ENCODE measurements at places on chromosomes 12 and 14.

GRCh38 chr12:116870306-116870705 is 10.9 kb downstream of the HRK start:
- no peak for DNase-seq

DNA sequence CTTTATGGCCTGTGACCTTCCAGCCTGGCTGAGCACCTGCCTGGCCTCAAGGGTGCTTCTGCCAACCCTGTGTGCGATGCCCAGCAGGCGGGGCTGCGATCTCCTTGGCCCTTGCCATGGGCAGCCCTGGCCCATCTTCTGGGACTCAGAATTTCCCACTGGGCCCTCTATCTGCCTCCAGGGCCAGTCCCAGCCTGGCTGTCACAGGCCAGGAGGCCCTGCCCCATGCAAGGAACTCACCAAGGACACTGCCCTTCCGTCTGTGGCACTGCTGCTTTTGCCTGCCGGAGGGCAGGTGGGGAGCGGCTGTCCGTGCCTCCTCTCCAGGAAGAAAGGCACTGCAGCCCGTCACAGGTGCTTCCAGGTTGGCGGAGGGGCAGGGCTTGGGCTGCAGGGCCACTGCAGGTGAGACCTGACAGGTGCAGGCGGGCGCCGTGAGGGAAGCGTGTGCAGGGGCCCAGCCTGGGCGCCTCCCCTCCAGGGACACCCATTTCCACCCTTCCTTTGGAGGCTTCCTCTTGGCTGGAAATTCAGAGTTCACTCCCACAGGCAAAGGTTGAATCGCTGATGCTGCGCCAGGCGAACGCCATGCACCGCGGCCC is 177.8 kb downstream of the KIF26A start:
- DNase-seq: no peak

DNA sequence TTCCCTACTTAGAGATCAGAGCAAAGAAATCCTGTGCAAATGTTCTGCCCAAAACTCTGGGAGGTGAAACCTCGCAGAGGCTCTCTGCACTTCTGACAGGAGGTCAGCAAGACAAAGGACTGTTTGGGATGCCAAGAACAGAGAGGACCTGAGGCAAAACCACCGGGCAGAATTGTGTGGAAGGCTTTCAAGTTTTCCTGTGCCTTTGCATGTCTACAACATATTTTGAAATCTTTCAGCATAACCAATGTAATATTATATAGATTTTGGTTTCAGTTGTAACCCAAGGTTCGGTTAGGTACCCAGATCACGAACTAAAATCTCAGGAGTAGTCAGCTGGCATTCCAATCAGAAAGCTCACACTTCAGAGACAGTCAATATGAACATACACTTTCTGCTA is 99.4 kb upstream of the PLEKHA5 start:
- no peak for DNase-seq

DNA sequence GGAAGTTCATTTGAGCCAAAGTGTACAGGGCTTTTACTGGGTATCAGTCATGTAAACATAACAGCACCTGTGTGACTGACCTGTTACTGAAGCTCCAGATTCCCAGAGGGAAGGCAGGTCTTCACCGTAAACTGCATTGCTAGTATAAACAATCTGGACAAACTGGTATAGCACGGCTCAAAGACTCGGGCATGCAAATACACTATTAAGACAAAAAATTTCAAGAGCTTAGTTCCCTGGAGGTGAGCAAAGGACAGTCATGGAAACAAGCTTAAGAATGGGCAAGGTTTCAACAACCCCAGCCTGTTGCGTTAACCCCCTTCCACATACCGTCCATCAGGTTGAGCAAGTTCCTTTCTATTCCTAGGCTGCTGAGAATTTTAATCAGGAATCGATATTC is 9.4 kb downstream of the PARP11 start:
- DNase-seq: no peak

DNA sequence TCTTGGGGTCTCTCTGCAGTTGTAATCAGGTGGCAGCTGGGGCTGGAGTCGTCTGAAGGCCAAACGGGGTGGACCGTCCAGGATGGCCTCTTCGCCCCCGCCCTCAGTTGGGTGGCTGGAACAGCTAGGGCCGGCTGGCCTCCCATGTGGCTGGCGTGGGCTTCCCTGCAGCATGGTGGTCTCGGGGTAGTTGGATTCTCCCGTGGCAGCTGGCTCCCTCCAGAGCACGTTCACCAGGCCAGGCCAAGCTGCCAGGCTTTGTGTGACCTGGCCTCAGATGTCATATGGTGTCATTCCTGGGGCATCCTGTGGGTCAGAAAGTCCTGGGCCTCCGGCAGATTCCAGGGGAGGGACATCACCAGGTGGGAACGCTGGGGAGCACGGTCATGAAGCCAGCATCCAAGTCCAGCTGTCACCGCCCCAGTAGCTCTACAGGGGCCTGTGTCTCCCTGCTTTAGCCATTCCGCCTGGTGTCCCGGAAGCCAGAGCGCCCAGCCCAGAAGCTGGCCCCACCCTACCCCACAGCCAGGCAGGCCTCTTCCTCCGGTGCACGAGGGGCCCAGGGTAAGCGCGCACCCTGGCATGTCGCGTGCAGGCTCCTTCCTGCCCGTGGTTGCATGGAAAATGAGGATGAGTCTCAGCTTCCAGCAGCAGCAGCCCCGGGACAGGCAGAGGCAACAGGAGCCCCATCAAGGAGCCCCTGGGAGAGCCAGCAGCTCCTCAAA is 1.3 kb upstream of the NUDT14 start:
- no peak for DNase-seq

- no peak for DNase-seq
Observed at GRCh38 chr12:93019212-93019927, 90.3 kb upstream of the EEA1 start.

- DNase-seq: peak; percentile 23
Observed at GRCh38 chr14:101840649-101841369, 79.3 kb downstream of the PPP2R5C start.

- DNase-seq: no peak
Observed at GRCh38 chr12:89041078-89041477, 311.2 kb downstream of the DUSP6 start.

DNA sequence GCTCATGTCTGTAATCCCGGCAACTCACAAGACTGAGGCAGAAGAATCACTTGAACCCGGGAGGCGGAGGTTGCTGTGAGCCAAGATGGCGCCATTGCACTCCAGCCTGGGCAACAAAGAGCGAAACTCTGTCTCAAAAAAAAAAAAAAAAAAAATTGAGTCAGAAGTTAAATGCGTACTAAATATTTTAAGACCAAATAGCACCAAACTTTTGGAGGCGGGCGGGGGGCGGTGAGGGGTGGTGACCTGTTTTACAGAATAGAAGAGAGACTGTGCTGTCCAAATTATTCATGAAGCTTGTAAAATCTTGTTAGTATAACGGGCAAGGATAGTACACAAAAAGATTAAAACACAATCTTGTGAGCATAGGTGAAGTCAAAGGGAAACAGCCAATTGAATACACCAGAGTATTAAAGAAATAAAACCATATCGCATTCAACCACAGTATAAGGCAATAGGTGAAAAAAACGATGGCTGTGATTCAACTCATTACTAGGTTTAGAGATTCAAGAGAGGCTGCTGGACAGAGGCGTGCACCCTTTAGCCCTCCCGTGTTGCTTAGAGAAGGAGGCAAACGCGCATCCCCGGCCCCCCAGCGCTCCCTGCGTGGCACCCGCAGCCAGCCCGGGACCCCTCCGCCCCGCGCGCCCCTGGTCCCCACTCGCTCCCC is 571 bp downstream of the ZNF891 start:
- DNase-seq: no peak

DNA sequence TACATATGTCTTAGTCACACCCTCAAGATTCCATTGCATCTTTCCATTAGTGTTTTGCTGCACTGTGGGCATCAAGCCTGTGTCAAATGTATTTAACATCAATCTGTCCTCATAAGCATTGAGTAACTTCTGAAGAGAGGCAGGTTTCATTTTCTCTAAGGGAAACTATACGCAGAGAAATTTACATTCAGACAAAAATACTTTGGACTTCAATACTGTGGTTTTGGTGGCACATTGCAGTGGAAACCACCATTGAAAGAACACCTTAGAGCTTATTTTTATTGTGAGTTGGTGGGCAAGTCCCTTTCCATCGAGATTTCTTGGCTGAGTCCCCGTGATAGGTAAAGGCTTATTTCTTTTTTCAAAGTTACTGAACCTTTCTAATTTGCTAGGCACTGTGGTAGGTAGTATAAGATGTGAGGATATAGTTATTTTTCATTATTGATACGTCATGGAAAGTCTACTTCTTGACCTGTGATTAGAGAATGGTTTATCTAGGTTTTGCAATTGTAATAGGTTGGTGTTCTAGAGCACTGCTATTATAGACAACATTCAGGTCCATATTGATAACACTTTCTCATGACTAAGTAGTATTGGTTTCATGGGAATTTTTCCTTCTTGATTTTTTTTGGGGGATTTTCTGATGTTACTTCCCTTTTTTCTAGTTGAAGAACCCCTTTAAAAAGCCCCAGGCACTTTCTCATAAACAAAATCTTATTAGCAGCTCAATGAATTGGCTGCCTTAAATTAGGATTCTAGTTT is 81.9 kb downstream of the CFAP54 start:
- DNase-seq: no peak

DNA sequence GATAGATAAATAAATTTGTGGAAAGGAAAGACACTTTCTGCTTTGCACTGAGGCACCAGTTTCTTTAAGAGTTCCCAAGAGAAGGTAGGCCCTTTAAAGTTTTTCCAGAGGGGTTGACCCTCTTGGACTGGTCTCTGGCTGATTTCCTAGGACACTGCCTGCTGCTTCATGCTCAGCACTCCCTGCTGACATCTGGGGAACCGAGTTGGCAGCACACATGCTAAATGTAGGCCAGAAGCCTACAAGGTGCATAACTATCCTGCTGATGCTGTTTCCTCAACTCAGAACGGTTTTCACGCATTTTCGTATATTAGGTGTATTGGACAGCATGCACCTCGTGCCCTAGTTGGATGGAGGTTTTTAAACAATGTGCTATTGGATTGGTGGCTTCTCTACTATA is 887.2 kb upstream of the SEL1L start:
- DNase-seq: no peak

DNA sequence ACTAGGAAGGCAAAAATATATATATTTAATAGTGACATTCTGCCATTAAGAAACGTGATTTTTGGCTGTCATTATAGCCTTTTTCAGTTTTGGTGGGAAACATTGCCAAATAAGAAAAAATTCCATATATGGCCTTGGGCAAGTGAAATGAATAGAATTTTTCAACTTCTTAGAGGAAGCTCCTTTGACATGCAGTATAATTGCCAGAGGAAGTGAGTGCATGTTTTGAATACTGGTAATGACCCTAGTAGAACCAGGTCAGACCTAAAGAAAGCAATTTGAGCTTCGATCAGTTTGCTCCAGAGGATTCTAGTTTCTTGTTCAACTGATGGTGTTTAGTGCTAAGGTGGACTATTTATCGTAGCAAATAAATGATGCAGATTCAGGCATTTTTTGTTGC is 26.2 kb upstream of the TRIM9 start:
- no peak for DNase-seq

DNA sequence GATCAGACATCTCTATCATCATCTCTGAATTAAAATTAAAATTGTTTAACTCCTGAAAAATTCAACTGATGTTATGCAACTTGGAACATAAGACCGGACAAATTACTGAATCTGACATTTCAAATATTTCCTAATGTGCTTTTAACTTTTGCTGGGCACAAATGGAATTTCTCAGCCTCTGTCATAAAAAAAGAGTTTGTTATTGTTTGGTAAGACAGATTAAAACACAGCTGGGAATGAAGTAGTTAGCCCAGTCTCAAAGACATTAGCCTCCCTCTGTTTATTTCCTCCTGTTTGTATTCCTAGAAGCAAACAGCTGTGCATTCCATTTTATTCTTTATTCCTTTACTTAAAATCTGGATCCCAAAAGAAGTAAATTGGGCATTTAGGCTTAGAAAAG is 29.4 kb downstream of the PLEKHA5 start:
- DNase-seq: no peak

DNA sequence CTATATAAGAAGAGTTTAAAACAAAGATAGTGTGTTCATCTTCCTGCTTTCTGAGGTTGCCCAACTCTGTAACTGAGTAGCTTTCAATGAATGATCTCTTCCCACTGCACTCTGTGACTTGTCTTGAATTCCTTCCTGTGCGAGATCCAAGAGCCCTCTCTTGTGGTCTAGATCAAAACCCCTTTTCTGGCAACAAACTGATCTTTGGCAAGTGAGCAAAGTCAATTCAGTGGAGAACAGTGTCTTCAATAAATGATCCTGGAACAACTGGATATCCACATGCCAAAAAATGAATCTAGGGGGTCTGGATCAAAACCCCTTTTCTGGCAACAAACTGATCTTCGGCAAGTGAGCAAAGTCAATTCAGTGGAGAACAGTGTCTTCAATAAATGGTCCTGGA is 8.5 kb downstream of the CFAP54 start:
- no peak for DNase-seq

DNA sequence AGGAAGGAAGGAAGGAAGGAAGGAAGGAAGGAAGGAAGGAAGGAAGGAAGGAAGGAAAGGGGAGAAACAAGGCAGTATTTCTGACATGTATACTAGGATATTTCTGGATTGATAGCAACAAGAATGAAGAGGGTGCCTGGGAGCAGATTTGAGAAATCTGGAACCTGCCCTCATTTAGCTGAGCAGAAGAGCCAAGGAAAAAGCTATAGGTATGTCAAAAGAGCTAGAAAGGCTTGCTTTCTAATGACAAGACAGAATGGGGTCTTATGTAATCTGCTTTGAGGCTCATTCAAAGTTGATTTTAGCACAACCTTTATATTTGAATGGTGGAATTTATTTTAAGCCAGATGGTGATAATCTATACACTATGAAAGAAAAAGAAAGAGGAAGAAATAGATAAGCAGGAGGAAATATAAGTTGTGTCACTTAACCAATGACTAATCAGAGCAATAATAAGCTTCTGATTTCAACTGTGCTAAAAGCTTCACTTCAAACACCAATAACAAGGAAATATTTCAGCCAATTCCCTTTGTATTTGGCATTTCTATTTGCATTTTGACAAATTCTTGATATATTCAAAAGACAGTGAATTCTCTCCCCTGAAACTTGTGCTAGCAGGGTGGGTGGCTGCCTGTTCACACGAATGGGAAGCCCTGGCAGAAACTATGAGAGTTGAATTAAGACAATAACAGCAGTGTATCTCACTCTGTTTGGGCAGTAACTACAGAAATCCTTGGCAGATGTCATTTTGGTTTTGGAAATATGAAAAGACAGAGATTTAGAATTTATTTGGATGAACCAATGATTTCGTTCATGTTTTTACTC is 76.3 kb upstream of the FLRT2 start:
- no peak for DNase-seq

- DNase-seq: peak; percentile 86
Observed at GRCh38 chr12:3869865-3870264, 3.3 kb downstream of the PARP11 start.

DNA sequence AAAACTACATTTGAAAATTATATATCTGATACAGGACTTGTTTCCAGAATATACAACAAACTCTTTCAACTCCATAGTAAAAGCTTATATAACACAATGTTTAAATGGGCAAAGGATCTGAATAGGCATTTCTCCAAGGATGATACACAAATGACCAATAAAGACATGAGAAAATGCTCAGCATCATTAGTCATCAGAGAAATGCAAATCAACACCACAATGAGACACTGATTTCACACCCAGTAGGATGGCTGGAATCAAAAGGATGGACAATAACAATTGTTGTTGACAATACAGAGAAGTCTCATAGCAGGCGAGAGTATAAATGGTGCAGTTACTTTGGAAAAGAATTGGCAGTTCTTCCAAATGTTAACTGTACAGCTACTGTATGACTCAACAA is 394.9 kb downstream of the BCL11B start:
- no peak for DNase-seq
